ENCODE measurements at places on chromosomes 6 and 20.

DNA sequence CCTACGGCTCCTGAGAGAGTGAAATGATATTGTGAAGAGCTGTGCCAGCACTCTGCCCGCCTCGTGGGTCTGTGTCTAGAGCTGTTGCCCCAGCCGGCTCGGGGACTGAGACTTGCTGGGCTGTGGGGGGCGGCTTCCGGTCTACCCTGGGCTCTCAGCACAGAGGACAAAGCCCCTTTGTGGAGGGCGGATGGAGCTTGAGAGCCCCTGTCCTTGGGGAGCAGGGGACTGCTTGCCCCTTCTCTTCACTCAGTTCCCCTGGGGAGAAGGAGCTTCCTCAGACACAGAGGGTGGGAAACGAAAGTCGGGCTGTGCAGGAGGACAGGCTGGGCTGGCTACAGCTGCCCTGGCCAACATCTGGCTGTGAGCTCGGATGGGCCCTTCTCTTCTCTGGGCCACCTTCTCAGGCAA, 11.0 kb downstream of the SRC start:
- DNase-seq, result no peak

- DNase-seq, result no peak
Measured at GRCh38 chr6:129273161-129273560, 390.2 kb downstream of the LAMA2 start.

DNA sequence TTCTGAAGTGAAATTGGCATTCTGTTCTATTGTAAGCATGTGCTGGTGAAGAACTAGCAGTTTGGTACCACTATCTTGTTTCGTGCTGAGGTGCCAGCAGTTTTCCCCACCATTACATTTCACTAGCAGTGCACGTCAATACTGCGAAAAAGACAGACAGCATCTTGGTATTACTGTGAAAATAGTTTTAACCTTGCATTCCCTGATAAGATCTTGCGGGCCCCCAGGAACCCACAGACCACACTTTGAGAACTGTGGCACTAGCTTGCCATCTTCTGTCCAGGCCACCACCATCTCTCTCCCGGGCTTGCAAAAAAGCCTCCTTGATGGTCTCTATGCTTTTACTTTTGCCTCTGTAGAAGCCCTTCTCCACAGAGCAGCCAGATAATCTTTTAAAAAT, 185.7 kb downstream of the BACH2 start:
- DNase-seq, result no peak

GRCh38 chr6:114164207-114164606, 178.6 kb downstream of the HS3ST5 start:
- no peak for DNase-seq

GRCh38 chr6:145289573-145289972, 445.7 kb downstream of the EPM2A start:
- DNase-seq, result no peak

DNA sequence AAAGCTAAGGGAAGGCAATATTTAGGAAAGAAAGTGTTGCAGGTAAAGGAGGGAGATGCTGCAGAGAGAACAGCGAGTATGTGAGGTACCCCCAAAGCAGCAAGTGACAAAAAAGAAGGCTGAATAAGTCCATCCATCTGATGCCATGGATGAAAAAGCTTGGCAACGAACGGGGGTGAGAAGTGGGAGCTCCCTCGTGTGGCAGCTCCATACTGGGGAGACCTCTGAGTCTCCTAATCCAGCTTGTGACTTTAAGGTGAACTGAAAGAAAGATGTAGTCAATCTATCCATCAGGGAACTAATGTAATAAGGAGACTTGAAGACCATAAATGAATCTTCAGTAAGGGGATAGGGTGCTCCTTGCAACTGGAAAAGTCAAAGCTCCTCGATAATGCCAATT, 156.6 kb downstream of the OTOR start:
- DNase-seq, result no peak
